ENCODE measurements at places on chromosomes 4 and X.

DNA sequence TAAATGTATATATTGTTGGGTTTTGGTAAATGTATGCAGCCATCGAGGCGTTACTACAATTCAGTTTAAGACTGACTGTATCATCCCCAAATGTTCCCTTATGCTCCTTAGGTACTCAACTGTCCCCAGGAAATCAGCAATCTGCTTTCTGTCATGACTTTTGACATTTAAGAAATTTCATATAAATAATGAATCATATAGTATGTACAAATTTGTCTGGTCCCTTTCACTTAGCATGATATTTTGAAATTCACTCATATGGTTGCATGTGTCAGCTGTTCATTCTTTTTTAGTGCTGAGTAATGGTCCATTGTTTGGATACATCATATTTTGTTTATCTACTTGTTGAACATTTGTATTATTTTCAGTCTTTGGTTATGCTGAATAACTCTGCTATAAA, 218.8 kb downstream of the C4orf33 start:
- DNase-seq: no peak

GRCh38 chr4:187256897-187257296, 533.2 kb upstream of the FAT1 start:
- no peak for DNase-seq

- DNase-seq: no peak
These were observed 21.2 kb downstream of the KLF3 start for GRCh38 chr4:38684951-38685844.

DNA sequence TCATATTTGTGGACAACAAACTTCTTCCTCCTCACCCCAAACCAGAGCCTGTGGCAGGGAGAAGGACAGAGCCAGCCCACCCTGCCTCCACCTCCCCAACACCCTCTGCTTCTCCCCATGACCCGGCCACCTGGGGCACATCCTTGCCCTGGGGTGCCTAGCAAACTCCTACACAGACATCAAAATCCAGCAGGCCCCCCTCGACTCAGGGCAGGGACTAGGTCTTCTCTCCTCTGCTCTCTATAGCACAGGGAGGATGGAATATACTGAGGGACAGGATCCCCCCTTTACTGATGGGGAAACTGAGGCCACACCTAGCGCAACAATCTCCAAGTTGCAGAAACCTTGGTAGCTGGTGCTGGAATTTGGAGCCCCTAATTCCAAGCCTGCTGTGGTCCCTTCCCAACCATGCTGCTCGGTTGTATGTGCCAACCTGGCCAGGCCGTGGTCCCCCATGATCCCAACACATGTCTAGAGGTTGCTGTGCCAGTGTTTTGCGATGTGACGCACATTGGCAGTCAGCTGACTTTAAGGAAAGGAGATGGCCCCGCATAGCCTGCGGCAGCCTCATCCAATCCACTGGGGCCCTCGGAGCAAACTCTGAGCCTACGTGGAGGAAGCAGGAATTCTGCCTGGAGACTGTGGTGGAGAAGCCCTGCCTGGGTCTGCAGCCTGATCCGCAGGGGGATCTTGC, 53.9 kb upstream of the ADRA2C start:
- DNase-seq: no peak

- no peak for DNase-seq
These were observed 29.4 kb downstream of the WDR13 start for GRCh38 chrX:48626401-48627298.

- DNase-seq: no peak
These were observed 26.3 kb downstream of the UPF3B start for GRCh38 chrX:119826399-119826959.

DNA sequence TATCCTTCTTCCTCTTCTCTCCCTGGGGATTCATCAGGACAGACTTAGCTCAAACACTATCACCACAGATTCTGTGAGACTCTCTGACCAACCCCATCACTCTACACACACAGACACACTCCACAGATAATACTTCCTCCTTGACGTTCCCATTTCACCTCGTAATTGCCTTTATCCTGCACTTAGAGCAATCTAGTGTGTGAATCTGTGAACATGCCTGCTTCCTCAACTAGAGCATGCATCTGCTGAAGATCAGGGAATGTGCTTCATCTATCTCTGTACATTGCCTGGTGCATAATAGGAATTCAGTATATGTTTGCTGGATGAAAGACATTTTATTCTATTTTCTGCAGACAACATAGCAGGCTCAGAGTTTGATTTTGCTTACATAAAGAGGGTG, 25.1 kb upstream of the HS6ST2 start:
- DNase-seq: no peak

DNA sequence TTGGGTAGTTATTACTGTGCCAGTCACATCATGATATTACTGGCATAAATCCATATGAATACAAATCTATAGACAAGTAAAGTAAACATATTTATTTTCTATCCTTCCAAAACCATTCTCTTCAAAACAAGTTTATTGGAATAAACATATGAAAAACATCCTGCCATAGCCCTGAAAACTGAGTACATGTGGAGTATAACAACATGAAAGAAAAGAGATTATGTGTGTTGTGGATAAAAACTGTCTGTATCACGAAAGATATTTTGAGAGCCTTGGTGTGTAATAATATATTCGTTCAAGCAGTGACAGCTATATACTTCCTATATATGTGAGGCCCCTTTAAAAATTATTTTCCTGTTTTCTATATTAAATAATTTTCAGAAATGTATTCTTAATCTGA, 1742.2 kb downstream of the ARAP2 start:
- DNase-seq: no peak

GRCh38 chr4:15031993-15032675, 29.9 kb downstream of the CPEB2 start:
- no peak for DNase-seq

DNA sequence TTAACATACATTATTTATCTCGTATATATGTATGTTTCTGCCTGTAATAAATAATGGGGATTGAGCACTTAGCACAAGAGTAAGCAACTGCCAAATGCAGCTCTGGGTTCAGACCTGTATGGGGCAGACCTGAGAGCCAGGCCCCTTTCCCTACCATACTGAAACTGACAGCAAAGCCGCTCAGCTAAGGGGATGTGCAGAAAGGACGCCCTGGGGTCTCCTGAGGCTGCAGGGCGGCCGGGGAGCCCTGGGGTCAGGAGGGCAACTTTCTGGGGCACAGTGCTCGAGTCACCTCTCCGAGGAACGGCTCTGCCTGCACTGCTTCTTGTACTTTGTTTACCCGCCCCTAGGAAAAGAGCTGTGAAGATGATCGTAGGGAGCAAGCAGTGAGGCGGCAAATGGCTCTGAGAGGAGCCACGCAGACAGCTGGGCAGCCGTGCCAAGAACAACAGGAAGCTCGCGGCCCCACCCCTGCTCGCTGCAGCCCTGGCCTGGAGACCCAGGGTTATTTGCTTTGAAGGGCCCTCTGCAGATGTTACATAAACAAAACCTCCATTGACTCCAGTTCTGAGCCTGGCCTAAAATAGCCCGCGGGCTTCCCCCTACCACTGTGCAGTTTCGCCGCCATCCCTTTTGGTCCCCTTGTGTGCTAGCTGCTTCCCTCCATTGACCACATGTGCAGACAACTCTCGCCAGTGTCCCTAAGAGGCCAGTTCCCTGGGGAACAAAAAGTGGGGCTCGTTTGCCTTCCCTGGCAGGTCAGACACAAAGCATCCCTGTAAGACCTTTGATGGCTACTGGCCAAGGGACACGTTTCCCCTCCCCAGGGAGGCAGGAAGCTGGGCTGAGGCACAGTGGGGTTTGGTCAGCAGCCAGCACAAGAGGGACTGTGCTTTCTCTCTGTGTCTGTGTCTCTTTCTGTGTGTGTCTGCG, 111.3 kb upstream of the LNX1 start:
- no peak for DNase-seq

GRCh38 chr4:141350122-141350905, 129.6 kb downstream of the ZNF330 start:
- no peak for DNase-seq
